Stimulated activated CD4-positive, alpha-beta T cell treated with anti-CD3 and anti-CD28 coated beads, TNF-alpha, amount 100 ng/mL, for 24 hours (primary cell): ENCODE measurements at places on chromosomes 1 and 21.

GRCh38 chr1:15433471-15433870 lies 4.8 kb upstream of the CTRC start:
- DNase-seq: no peak

DNA sequence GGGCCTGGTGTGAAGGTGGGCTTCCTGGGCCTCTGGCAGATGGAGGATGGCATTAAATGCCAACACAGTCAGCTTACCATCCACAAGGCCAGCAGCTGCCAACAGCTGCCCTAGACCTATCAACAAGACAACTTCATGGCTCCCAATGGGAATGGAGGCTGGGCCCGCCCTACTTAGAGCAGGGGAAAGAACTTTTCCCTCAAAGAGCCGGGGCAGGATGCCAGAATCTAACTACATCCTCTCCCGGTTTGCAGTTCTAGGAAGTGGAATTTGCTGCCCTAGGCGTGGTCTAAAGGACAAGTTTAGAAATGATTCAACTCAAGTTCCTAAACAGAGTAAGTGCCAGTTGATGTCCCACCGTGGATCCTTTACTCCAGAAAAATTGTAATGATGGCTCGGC lies 13.1 kb downstream of the ICMT start:
- DNase-seq: no peak

- DNase-seq: no peak
Observed at GRCh38 chr1:245276445-245276844, 121.7 kb downstream of the KIF26B start.

DNA sequence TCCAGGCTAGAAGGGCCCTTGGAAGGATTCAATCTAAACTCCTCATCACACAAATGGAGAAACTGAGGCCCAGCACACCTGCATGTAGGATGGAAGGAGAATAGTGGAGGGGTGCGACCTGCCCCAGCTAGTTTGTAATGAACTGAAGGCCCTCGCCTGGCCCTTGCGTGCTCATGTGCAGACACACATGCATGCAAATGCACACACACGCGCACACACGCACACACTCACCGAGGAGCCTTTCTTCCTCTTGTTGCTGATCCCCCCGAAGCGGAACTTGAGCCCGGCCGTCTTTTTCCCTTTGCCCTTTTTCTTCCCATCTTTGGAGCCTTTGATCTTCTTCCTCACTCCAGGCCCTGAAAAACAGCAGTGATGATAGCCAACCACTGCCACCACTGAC lies 27.9 kb downstream of the CHD5 start:
- DNase-seq: no peak

GRCh38 chr1:219155135-219155534 lies 18.5 kb upstream of the LYPLAL1 start:
- no peak for DNase-seq

GRCh38 chr21:19900149-19900548 lies 1098.1 kb upstream of the NCAM2 start:
- DNase-seq: no peak

- no peak for DNase-seq
Observed at GRCh38 chr1:155086856-155087535, 8.4 kb downstream of the EFNA3 start.

DNA sequence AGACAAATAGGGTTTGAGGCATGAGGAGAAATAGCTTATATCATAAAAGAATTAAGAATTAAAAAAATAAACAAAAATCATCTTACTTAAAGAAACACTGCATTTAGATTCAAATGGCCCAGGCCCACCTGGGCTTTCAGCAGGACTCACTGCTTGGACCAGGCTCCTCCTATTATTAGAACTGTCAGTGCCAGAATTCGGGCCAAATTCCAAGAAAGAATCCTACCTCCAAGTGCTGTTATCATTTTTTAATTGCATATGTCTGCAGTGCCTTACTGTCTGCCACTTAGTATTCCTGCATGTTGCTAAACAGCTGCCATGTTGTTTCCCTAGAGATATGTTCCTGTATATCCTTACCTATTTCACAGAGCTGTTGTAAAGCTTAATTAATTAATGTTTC lies 112.0 kb downstream of the BARHL2 start:
- DNase-seq: no peak

- DNase-seq: no peak
Observed at GRCh38 chr1:232650418-232650817, 20.5 kb upstream of the SIPA1L2 start.

GRCh38 chr1:15420853-15421465 lies 11.3 kb downstream of the EFHD2 start:
- DNase-seq: no peak

DNA sequence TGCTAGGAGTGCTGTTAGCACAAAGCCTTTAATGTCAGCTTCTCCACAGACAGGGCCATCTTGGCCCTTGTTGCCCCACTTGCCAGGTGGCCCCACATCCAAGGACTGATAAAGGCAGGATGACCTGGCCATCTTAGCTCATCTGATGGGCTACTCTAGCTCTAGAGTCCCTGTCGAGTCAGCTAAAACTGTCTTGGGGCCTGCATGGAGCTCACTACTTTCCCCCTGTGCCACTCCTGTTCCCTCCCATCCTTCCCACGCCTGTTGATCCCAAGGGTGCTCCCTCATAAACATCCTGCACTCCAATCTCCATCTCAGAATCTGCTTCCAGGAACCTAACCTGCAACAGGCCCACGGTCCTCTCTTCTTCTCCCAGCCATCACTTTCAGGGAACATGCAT lies 652 bp upstream of the GPX7 start:
- DNase-seq: no peak

DNA sequence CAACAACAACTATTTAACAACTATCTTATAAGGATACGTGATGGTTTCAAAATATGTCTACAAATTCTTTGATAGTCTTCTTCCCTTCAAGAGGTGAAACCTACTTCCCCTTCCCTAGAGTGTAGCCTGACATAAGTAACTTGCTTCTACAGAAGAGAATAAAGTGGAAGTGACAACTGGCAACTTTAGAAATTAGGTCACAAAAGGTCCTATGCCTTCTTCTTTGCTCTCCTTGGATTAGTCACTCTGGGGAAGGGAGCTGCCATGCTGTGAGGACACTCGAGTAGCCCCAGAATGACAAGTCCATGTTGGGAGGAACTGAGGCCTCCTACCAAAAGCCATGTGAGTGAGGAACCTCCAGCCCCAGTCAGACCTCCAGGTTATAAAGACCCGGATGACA lies 19.2 kb downstream of the EFCAB14 start:
- no peak for DNase-seq

- DNase-seq: no peak
Observed at GRCh38 chr1:26043765-26044164, 2.2 kb downstream of the SLC30A2 start.

DNA sequence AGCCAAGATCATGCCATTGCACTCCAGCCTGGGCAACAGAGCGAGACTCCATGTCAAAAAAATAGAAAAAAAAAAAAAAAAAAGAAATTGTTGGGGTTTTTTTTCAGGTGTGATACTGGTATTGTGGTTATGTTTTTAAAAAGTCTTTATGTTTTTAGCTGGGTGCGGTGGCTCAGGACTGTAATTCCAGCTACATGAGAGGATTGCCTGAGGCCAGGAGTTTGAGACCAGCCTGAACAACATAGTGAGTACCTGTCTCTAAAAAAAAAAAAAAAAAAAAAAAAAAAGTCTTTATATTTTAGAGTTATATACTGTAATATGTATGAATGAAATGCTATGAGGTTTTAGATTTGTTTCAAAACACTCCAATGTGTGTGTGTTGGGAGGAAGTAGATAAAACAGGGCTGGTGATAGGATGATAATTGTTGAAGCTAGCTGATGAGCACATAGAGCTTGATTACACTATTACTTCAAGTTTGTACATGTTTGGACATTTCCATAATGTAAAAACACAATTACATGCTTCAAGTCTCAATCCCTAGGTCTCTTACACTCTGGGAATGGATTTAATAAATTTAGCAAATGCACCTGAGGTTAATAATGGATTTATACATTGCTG lies 30.2 kb upstream of the ATP5PO start:
- DNase-seq: no peak

GRCh38 chr1:178693366-178693765 lies 31.7 kb upstream of the RALGPS2 start:
- DNase-seq: no peak

GRCh38 chr1:111615870-111616715 lies 3.5 kb upstream of the RAP1A start:
- DNase-seq: no peak

- DNase-seq: no peak
Observed at GRCh38 chr1:117686907-117687306, 81.1 kb downstream of the TENT5C start.

- DNase-seq: no peak
Observed at GRCh38 chr1:65581119-65581518, 160.7 kb downstream of the LEPR start.

- DNase-seq: no peak
Observed at GRCh38 chr1:53616927-53617326, 122.0 kb downstream of the GLIS1 start.

DNA sequence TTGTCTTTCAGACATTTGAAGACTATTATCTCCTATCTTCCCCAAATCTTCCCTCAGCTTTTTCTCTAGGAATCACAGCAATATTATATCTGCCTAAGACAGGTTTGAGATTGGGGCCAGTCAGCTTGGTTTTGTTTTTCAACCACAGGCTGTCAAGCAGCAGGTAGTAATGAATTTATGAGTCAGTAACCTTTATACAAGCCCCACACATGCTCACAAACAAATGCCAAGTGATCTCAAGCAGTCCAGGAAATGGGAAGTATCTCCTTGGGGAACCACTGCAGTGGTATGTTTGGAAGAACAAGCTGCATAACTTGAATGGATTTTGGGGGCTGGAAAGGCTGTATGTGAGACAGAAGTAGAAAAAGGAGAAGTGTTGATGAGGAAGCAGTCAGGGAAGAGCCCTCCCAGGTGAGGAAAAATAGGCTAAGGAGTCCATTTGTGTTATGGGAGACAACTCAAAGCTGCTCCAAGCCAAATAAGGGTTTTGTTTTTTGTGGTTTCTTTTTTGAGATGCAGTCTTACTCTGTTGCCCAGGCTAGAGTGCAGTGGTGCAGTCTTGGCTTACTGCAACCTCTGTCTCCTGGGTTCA lies 2.1 kb downstream of the DHDDS start:
- no peak for DNase-seq

GRCh38 chr1:221696718-221697461 lies 45.0 kb downstream of the DUSP10 start:
- DNase-seq: no peak

- DNase-seq: no peak
Observed at GRCh38 chr1:231351816-231352215, 13.7 kb downstream of the SPRTN start.

DNA sequence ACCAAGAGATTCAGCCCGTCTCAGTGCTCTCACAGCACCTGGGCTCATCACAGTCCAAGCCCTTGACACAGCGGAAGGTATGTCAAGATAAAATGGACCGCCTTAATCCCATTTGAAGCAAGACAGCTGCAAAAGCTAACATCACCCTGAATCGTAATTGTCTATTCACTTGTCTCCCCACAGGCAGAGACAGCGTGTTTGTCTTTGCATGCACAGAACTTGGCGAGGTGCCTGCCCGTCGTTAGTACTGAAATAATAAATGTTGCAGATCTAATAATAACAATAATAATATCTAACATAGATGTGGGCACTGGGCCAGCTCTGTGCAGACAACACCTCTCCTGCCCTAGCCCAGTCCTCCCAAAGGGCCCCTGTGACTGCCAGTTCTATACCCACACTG lies 271.7 kb downstream of the NPHP4 start:
- DNase-seq: no peak

DNA sequence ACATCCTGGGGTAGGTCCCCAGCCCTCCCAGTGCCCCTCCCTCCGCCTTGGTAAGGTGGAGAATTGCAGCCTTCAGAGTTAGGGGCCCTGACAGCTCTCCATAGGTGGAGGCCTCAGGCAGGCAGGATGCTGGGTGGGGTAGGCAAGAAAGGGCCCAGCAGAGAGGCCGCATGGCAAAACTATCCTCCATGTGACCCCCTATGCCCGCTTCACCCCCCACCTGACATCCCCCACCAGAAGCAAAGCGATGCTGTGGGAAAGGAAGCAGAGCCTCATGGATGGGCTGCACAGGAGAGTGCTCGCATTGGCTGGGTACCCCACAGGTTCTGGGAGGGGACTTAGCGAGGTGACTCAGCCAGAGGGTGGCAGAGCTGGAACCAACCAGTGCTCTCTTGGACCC lies 1.6 kb downstream of the S100A9 start:
- no peak for DNase-seq

DNA sequence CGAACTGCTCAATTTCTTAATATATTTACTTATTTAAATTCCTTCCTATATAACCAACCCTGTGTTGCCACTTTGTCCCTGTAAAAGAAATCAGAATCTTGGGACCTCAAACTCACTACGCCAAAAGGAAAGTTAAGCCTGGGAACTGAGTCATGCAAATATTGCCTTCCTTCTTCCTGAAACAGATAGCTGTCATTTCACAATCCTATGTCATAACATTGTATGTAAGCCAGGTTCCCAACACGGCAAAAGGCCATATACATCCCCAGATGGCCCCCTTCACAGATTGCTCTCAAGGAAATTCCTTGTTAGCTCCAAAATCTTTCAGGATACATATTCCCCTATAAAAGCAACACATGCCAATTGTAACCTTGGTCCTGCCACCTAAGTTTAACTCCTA lies 39.7 kb downstream of the C21orf91 start:
- no peak for DNase-seq

- DNase-seq: no peak
Observed at GRCh38 chr1:108570998-108571401, 11.1 kb downstream of the EEIG2 start.
